NCI-H82 (cell line): ENCODE measurements at places on chromosomes 6 and 20.

DNA sequence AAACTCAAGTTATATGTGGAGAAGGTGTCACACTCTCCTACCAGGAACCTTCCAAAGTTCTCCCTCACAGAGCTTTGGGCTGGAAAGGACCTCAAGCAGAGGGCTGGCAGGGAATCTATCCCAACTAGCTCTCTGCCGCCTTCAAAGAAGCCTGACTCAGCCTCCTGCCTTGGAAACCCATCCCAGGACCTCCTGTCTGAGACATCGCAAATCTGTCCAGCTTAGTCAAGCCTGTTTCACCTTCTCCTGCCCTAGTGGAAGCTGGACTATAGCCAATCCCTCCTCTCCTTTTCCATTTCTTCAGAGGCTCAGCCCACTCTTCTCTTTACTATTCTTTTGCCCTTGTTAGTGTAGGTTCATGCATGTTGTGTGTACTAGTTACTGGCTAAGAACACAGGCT is 48.2 kb upstream of the FOXP4 start:
- no peak for DNase-seq

GRCh38 chr20:17909869-17910321 is 58.7 kb downstream of the SNX5 start:
- no peak for DNase-seq

- peak; percentile 93 for DNase-seq
Measured at GRCh38 chr6:42898891-42899361, 16.9 kb upstream of the PTCRA start.

DNA sequence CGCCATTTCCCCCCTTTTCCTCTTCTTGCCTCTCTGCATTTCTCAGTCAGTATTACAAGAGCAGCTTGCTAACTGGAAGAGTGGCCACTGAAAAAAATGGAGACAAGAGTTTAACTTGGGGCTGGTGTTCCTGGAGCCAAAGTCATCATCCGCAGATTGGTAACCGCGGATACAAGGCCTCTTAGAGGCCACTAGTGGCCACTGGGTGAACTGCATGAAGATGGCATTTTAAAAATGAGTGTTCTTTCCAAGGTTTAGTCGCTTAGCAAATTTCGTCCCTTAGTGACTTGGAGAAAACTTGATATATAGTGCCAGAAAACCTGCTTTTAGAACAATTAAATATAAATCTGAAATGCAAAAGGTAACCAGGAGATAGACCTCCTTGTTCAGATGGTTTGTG is 4.8 kb downstream of the F13A1 start:
- peak; percentile 75 for DNase-seq

DNA sequence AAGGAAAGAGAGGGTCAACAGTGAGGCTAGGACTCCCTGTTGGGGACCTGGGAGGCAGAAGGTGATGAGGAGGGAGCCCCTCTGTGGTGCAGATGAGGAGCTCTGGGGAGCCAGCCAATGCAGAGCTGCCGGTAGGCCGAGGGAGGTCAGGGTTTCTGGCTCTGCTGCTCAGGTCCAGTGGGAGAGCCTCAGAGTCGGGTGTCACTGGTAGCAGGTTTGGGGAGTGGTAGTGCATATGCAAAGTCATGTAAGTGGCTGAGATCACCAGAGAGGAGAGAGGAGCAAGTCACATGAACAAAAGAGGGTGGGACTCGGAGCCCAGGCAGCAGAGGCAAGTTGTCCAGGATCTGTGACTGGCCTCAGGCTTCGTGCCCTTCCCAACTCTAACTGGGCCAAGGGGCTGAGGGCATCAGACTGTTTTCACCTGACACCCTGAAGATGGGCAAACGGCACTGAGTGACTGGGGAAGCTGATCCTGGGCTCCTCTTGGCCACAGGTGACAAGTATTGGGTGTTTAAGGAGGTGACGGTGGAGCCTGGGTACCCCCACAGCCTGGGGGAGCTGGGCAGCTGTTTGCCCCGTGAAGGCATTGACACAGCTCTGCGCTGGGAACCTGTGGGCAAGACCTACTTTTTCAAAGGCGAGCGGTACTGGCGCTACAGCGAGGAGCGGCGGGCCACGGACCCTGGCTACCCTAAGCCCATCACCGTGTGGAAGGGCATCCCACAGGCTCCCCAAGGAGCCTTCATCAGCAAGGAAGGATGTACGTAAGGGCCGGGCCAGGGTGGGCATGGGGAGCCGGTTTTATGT is 6.6 kb downstream of the MMP24OS start:
- no peak for DNase-seq

- peak; percentile 94 for DNase-seq
Measured at GRCh38 chr6:30035784-30036183, 25.3 kb upstream of the POLR1H start.

- peak; percentile 49 for DNase-seq
Measured at GRCh38 chr20:44734938-44735337, 10.7 kb upstream of the KCNK15 start.

- DNase-seq, result no peak
Measured at GRCh38 chr6:31574106-31575061, 981 bp upstream of the TNF start.

- no peak for DNase-seq
Measured at GRCh38 chr6:107511511-107511993, 21.6 kb downstream of the SOBP start.

- DNase-seq, result peak; percentile 44
Measured at GRCh38 chr6:108293527-108294296, 1.1 kb upstream of the AFG1L start.
